H1 (cell line): ENCODE measurements at places on chromosomes 2 and 18. TPM values are rescaled to one million over a fixed set of nuclear protein-coding genes. Genes with fewer than 3 reads are reported as not detected.

Gene HSBP1L1
- 0.69 and 1.0 TPM in 2 replicates for total RNA-seq

Gene AQP12A
- total RNA-seq, result not detected in 2 replicates

Gene SCN1A
- 1.3 and 1.9 TPM in 2 replicates for total RNA-seq

Gene TRAK2
- 15.7 and 16.5 TPM in 2 replicates for total RNA-seq

Gene ALPP
- total RNA-seq, result 0.15 TPM in 1 of 2 replicates, not detected in the other
